ENCODE measurements at places on chromosomes 6 and 20.
A peak's percentile ranks its signal among the peaks of the same experiment; 100 is the strongest.

DNA sequence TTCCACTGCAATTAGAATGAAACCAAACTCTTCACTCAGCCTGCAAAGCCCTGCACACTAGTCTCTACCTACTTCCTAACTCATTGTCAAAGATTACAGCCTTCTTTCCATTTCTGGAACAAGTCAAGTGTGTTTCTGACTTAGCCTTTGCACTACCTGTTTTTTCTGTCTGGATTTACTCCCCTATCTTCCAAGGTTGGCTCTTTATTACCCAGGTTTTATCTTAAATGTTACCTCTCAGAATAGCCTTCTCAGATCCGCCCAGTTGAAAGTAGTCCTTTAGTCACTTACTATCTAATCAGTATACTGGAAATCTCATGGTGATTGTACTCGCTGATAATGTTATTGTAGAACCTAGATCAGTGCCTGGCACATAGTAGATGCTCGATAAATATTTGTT lies 42.7 kb downstream of the TBPL1 start:
- no peaks in the 10 kb centered on the region for H3K4me1 ChIP-seq
- no peak for DNase-seq
- H3K27me3 ChIP-seq = no peaks in the 10 kb centered on the region
- no peak overlapping the region for H3K4me3 ChIP-seq
- H3K36me3 ChIP-seq = no peaks in the 10 kb centered on the region

DNA sequence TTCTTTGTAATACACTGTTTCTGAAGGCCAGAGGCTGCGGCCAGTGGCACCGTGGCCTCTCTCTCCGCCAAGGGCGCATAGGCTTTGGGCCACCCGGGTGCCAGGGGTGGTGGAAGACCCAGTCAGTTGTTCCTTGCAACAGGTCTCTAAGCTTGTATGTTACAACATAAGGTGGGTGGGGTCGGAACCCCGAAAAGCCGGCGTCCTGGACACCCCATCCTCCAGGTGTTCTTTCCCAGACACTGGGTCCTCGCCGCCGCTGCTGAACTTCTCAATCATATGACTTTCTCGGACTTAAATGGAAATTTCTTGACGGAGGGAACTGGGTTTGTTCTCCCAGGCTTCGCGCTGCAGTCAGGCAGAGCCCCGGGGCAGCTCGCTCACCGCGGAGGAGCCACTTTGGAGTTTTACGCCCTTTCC lies 983 bp upstream of the KCNQ5 start:
- DNase-seq = no peak
- peak overlapping the region; percentile 71 for H3K4me3 ChIP-seq
- no peaks in the 10 kb centered on the region for H3K27me3 ChIP-seq
- H3K36me3 ChIP-seq = no peaks in the 10 kb centered on the region

DNA sequence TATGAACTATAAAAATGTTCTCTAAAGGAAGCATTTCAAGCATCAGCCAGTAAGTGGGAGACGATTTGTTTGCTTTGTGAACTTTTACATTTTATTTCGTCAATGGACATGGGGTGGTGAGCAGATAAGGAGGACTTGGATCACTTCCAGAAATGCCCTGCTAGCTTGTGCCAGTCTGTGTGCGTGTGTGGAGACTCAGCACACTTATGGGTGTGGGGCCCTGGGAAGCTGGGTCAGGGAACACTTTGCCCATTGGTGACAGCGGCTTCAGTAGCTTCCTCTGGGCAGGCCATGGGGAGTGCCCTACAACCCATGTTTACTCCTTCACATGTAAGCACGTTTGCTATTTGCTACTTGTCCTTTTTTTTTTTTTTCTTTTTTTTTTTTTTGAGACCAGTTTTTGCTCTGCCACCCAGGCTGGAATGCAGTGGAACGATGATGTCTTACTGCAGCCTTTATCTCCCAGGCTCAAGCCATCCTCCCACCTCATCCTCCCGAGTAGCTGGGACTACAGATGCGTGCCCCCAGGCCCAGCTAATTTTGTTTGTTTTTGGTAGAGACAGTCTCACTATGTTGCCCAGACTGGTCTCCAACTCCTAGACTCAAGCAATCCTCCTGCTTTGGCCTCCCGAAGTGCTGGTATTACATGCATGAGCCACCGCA lies 24.2 kb downstream of the PRDM1 start:
- H3K36me3 ChIP-seq = peaks cover 21% of the 10 kb centered on the region
- DNase-seq = no peak
- H3K4me1 ChIP-seq = peaks cover 59% of the 10 kb centered on the region
- H3K27ac ChIP-seq = no peak overlapping the region
- no peaks in the 10 kb centered on the region for H3K27me3 ChIP-seq

GRCh38 chr6:169866668-169867521 lies 115.5 kb downstream of the ERMARD start:
- H3K36me3 ChIP-seq = no peaks in the 10 kb centered on the region
- H3K4me1 ChIP-seq = no peaks in the 10 kb centered on the region
- no peak overlapping the region for H3K27ac ChIP-seq
- no peaks in the 10 kb centered on the region for H3K27me3 ChIP-seq
- DNase-seq = no peak

DNA sequence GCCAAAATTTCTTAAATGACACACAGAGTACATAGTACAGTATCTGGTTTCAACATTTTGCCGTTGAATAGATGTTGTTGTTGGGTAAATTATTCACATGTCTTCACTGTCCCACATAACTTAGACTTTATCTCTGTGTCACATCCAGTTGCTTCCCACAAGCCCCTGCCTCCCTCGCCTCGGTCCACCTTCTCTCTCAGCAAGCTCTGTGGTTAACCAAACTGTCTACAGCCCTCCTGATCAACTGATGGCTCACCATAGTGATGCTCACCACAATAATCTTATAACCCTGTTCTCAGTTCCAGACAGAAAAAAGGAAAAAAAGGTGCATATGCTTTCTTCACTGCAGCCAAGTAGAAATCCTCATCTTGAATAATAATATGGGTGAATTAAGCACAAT lies 23.0 kb downstream of the IL17F start:
- no peak for DNase-seq
- no peaks in the 10 kb centered on the region for H3K36me3 ChIP-seq
- H3K4me1 ChIP-seq = no peaks in the 10 kb centered on the region
- H3K4me3 ChIP-seq = no peak overlapping the region
- H3K27me3 ChIP-seq = no peaks in the 10 kb centered on the region

DNA sequence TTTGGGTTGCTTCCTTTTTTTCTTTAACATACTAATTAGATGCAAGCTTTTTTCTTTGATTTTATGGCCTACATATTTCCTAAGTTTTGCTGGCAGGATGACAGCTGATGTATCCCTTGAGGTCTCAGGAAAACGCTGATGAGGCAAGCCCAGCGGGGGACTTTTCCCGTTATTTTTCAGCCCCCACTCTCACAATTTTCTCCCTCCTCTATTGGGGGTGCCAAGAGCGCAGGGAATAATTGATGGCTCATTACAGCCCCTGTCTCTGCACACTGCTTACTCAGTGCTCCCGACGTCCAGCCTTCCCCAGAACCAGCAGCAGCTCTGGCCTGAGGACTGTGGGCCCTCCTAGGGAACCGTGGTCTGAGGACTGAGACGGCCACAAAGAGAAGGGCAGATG lies 38.6 kb upstream of the VSTM2L start:
- no peaks in the 10 kb centered on the region for H3K4me1 ChIP-seq
- no peak overlapping the region for H3K4me3 ChIP-seq
- no peak overlapping the region for H3K27ac ChIP-seq
- H3K36me3 ChIP-seq = peaks cover 45% of the 10 kb centered on the region

DNA sequence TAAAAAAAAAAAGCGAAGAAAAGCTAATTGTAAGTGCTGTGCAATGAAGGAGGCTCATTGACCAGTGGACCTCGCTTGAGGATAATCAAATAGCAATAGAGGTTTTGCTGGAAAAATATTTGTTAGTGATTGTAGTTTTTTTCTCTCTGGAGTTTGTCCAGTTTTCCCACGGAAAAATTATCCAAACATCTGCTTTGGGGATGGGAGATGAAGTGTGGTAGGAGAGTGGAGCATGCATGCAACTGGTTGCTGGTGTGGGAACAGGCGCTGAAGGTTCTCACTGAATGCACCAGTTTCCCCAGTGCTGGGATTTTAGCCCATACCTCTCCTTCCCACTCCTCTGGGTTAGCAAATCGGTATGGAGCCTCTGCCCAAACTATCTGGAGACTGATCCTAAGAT lies 281.7 kb upstream of the TAB2 start:
- H3K27ac ChIP-seq = no peak overlapping the region
- peaks cover 16% of the 10 kb centered on the region for H3K4me1 ChIP-seq
- no peak overlapping the region for H3K4me3 ChIP-seq
- H3K27me3 ChIP-seq = no peaks in the 10 kb centered on the region
- no peaks in the 10 kb centered on the region for H3K36me3 ChIP-seq

DNA sequence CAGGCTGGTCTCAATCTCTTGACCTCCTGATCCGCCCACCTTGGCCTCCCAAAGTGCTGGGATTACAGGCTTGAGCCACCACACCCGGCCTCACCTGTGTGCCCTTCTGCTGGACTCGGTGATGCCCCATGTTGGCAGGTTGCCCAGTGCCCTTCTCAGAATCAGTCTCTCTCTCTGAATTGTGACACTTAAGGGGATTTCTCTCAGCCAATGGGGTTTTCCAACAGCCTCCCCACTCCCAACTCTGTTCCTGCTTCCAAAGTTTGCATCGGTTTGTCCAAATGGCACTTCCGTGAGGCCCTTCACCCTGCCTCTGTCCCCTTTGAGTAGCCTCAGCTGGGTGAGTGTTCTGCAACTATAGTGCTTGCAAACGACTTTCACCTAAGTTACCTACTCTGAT lies 3.1 kb upstream of the MRPS10 start:
- H3K27me3 ChIP-seq = no peaks in the 10 kb centered on the region
- no peak overlapping the region for H3K4me3 ChIP-seq
- no peak overlapping the region for H3K27ac ChIP-seq
- no peaks in the 10 kb centered on the region for H3K4me1 ChIP-seq

DNA sequence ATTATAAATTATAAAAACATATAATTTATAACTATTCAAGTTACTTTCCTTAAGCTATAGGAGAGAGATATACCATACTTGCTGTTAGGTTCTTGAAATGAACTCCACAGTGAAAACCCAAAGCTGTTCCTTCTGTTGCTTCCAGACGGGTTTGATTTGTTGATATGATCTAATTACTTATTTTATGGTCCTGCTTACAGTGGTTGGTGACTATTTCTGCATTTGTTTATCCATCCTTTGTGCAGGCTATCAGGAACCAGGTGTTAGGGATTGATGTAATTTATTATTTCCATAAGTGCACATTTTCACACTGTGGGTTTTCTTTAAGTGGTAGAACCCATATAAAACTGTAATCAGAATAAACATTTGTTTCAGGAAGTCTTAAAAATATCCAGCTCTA lies 167.1 kb downstream of the KIF6 start:
- DNase-seq = no peak
- H3K4me1 ChIP-seq = no peaks in the 10 kb centered on the region
- no peak overlapping the region for H3K4me3 ChIP-seq
- no peaks in the 10 kb centered on the region for H3K36me3 ChIP-seq
- H3K27me3 ChIP-seq = no peaks in the 10 kb centered on the region

DNA sequence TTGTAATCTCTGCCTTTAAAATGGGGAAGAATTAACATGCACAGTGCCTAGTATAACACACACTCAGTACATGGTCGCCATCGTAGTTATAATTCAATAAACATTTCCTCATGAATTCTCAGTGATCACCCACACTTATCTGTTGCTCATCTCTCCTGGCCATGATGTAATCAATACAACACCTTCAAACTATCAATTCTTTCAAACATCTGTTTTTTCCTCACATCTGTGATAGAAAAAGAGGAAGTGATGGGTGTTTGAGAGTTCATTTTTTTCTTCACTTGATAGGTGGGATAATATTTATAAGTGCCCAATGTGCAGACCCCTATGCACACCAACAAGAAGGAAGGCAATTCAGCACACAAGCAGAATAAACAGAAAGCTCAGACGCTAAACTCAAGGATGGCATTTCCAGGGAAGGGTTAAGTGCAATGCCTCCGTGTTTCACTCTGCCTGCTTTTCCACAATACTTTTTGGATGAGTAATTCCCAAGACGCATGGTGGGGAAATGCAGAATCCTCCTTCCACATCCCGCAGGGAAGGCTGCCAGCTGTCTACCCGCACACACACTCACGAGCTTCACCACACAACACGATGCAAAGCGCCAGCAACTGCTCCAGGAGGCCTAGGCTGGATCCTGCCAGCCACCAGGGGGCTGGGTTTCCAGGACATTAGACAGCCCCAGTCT lies 100.3 kb downstream of the GMPR start:
- no peaks in the 10 kb centered on the region for H3K36me3 ChIP-seq
- no peak for DNase-seq
- H3K27me3 ChIP-seq = no peaks in the 10 kb centered on the region
- H3K27ac ChIP-seq = no peak overlapping the region

- no peaks in the 10 kb centered on the region for H3K36me3 ChIP-seq
- DNase-seq = no peak
- H3K4me3 ChIP-seq = peak within 1 kb of the TSS; percentile 71
- H3K27me3 ChIP-seq = peaks cover 4% of the 10 kb centered on the region
These were observed at the start of gene ISM1 for GRCh38 chr20:13220904-13221297. Gene ISM1, plus strand, starts transcription at chr20:13221274. Its CDS starts 503 bp downstream, at chr20:13221777.

- no peak within 1 kb of the TSS for H3K27ac ChIP-seq
- H3K4me1 ChIP-seq = peaks cover 9% of the 10 kb centered on the region
These were observed at the start of gene ENPP5 for GRCh38 chr6:46170357-46171289. Gene ENPP5, minus strand, starts transcription at chr6:46170980. Its CDS starts 2,718 bp downstream, at chr6:46168262.

DNA sequence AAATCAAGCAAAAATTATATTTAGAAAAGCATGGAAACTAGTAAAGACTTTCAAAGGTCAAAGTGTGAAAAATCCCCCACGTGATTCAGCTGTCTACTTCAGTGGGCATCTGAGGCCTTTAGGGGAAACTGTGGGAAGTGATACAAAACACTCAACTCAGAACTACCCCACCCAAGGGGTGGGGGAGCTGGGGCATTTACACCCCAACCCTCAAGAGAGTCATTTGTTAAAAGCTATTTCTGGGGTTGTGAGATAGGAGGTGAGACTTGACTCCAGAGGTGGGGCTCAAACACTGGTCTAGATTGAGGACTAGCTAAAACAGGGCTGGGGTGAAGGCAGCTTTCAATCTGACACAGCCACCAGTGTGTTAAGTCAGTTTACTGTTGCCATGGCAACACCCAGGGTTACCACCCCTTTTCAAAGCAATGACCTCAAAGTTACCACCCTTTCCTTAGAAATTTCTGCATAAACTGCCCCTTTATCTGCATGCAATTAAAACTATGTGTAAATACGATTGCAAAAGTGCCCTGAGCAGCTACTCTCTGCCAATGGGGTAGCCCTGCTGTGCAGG lies 9.9 kb upstream of the GTSF1L start:
- H3K4me1 ChIP-seq = no peaks in the 10 kb centered on the region
- no peak overlapping the region for H3K4me3 ChIP-seq
- DNase-seq = no peak
- H3K27ac ChIP-seq = no peak overlapping the region

- H3K4me1 ChIP-seq = peaks cover 21% of the 10 kb centered on the region
- DNase-seq = no peak
- H3K36me3 ChIP-seq = no peaks in the 10 kb centered on the region
These were observed 2.8 kb downstream of the KCTD20 start for GRCh38 chr6:36445621-36446020.

- H3K27me3 ChIP-seq = no peaks in the 10 kb centered on the region
- H3K27ac ChIP-seq = no peak overlapping the region
- DNase-seq = no peak
These were observed 82.8 kb downstream of the MAFB start for GRCh38 chr20:40606237-40606636.

- H3K36me3 ChIP-seq = no peaks in the 10 kb centered on the region
- no peak overlapping the region for H3K27ac ChIP-seq
- no peaks in the 10 kb centered on the region for H3K27me3 ChIP-seq
- no peak overlapping the region for H3K4me3 ChIP-seq
- no peaks in the 10 kb centered on the region for H3K4me1 ChIP-seq
- no peak for DNase-seq
These were observed 205.0 kb upstream of the RIMS1 start for GRCh38 chr6:71681234-71681867.
